ENCODE measurements at places on chromosomes 2 and 18. TPM values are rescaled to one million over a fixed set of nuclear protein-coding genes. Genes with fewer than 3 reads are reported as not detected.

MBOAT2 gene
- 23.4 TPM for total RNA-seq

- DNase-seq: no peak
Measured at GRCh38 chr2:72971036-72971435, 53.7 kb downstream of the EMX1 start.

DNA sequence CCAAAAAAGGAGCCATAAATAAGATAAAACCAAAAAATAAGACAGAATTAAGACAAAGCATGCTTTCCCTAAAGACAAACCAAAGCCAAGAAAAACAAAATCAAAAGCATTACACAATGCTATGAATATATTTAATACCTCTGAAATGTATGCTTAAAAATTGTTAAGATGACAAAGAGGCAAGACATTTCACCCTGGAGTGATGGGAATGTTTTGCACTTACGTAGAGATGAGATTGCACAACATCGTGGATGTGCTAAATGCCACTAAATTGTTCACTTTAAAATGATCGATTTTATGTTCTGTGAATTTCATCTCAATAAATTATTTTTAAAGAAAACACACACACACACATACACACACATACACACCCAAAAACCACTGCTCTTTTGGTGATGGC, 386.6 kb upstream of the KLHL29 start:
- no peak for DNase-seq

- no peak for DNase-seq
Measured at GRCh38 chr2:96252526-96252925, 13.3 kb downstream of the TMEM127 start.
